ENCODE measurements at places on chromosomes 13 and 19.

DNA sequence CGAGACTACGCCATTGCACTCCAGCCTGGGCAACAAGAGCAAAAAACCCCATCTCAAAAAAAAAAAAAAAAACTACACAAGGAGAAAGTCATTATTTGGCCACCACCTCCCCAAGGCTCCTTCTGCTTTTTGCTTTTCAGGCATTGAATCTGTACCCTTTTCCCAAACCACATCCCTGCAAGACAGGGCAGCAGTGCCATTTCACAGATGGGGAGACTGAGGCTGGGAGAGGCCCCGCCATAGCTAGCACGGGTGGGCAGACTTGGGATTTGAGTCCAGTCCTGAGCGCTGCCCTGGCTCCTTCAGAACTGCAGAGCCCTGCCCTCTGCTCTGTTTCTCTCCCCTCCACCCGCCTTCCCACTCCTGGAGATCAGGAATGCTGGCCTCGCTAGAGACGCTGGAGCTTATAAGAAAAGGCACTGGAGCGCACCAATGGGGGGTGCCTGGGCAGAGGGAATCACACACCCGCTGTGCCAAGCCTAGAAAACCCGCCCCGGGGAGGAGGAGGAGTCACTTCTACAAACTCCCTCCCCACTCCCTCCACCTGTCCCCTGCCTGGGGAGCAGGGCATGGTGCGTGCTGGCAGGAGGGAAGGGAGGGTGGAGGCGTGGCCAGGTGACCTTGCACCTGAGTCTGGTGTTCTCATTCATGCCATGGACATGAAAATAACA, 17.6 kb downstream of the TJP3 start:
- DNase-seq = no peak

DNA sequence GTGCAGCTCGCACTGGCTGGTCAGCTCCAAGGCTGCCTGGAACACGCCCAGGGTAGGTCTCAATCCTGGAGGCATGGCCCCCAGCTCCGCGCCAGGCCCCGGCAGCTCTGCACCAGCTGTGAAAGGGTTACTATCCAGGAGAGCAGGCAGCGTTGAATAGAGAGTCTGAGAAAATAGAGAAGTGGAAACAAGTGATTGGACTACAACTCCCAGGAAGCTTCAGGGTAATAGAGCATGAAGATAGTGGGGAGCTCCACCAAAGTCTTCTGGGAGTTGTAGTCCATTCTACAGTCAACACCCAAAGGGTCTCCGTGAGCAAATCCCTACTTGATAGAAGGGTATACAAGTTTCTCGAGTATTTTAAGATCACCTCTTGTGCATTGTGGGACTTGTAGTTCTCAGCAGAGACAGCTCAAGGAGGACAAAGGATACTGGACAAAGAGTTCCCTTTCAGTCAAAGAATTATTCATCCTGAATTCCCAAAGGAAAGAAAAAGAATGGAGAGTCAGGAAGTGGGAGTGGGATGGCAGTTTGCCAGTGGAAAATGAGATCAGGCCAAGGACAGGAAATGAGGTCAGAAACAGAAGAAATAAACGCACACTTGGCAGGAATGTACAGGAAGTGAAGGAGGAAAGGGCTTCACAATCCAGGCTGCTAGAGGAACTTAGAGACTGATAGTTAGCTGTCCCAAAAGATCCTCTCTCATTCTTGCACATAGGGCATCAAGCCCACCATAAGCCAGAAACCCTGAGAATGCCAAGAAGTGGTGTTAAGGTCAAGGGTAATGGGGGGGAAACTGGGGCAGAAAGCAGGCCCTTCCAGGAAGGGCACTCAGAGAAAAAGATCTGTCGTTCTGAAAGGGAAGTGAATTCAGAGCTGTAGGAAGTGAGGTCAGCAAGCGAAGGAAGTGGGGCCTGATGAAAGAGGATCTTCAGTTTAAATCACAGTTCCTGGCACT, 5.5 kb upstream of the MAMSTR start:
- DNase-seq = no peak

GRCh38 chr13:29279356-29280254, 315.9 kb downstream of the SLC7A1 start:
- no peak for DNase-seq

- DNase-seq = no peak
Measured at GRCh38 chr19:5985098-5985783, 7.3 kb upstream of the RANBP3 start.

DNA sequence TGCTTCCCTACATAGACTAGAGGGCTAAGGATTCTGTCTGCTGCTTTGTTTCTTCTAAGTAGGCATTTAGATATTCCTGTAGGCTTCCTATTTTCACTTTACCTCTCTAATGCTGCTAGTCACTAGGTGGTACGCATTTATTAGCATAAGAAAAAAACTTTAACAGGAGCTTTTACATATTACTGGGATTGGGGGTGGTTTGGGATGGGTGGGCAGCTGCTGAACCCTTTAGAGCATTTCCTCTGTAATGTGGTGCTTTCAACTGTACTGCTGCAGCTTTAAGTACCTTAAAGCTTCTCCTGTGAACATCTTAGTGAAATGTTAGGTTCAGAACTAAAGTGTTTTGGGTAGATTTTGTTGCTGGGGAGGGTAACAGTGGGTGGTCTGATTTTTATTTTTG, 92.6 kb downstream of the ZNF486 start:
- DNase-seq = no peak

DNA sequence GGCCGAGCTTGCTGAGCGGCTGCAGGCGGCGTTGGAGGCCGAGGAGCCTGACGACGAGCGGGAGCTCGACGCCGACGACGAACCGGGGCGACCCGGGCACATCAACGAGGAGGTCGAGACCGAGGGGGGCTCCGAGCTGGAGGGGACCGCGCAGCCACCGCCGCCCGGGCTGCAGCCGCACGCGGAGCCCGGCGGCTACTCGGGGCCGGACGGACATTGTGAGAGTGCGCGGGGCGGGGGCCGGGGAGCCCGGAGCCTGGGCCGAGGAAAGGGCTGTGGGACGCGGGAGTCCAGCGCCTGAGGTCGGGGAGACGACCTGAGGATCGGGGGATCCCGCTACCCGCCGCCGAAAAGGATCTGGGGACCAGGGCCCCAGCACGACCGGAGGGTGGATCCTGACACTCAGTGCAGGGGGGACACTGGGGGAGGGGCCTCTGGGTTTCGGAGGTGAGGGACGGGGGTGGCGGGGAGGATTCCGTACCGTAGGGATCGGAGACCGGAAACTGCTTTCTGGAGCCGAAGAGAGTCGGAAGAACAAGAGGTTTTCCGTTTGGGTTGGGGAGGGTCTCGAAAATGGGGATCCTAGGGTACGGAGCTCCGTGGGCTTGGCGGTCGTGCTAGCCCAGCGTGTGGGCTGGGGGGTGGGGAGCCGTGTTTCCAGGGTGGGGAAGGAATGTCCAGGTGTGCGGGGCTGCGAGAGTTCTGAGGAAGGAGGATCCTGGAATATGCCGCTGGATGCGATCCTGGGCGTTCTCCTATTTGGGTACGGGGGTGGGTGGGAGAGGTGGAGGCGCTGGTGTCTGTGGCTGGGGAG, 616 bp downstream of the HNRNPUL1 start:
- DNase-seq = peak; percentile 38

DNA sequence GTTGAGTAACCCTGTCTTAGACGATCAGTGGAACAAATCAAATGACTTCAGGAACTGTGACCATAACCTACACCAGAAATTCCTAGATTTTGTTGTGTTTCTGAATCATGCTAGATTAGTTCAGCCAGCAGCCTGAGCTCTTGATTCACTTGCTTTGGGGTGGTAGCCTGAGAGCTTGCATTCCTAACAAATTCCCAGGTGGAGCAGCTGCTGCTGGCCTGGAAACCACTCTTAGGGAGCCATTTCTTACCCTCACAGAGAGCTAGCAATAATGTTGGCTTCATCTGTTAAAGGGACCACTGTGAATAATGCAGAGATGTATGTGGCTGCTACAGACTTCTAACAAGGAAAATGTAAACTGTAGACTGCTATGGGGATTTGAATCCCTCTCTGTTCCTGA, 388.1 kb upstream of the PRR20A start:
- DNase-seq = no peak

- no peak for DNase-seq
Measured at GRCh38 chr13:111411919-111412650, 91.6 kb downstream of the TEX29 start.

DNA sequence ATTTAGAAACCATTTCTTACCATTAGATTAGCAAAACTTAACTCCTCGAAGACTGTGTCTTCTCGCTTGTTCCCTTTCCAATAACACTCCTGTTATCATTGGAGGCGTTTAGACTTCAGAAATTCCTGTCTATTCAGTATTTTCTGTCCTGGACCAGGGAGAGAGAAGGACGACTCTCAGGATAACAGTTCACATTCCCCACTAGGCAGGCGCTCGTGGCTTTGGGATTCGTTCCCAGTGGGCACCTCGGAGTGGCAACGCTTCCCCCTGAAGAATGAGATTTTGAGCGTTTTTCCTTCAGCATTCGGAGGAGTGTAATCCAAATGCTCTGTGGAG, 429 bp upstream of the ZNF225 start:
- no peak for DNase-seq

DNA sequence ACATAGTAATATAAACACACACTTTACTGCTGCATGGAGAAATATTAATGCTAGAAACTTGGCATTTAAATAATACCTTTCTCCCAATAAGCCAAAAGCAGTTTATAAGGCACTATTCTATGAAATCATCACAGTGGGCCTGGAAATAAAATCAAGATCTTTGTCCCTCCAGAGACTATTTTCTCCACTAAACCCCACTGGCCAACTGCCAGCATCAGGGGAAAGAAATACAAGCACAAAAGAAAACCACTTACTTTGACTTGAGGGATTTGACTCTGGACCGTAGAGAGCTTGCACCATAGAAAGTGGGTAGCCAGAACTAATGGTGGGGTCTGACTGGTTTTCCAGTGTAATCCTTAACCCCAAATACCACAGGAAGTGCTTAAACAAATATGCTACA, 71.9 kb downstream of the DCLK1 start:
- no peak for DNase-seq

- DNase-seq = no peak
Measured at GRCh38 chr13:44698066-44698465, 121.9 kb upstream of the TSC22D1 start.

DNA sequence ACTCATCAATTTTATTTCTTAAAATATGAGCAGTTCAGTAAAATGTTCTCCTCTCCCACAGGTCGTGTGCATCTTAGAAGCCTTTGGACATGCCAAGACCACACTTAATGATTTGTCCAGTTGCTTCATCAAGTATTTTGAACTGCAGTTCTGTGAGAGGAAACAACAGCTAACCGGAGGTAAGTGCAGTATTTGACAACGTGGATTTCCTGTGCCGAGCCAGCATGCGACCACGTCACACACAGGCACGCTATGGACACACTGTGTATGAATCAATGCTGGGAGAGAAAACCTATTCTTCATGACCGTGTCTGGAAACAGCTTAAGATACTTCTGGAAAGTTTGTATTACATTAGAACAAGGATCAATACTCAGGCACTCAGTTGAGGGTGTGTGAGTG, 268.5 kb downstream of the MYO16 start:
- no peak for DNase-seq

DNA sequence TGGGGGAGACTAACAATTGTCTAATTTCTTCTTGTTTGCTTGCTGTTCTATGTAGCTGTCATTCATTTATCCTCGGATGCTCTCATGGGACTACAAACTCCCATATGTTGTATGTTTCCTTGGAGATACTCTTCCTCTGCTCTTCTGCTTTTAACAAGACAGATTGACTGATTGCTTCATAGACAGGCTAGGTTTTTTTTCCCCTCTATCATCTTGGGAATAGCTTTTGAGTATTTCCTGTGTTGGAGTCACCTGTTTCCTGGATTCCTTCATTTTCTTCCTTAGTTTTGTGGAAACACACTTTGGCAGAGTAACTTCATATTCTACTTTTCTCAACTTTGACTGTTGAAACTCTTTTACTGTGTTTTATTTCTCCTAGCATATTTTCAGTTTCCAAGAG, 27.6 kb downstream of the EDNRB start:
- DNase-seq = no peak

DNA sequence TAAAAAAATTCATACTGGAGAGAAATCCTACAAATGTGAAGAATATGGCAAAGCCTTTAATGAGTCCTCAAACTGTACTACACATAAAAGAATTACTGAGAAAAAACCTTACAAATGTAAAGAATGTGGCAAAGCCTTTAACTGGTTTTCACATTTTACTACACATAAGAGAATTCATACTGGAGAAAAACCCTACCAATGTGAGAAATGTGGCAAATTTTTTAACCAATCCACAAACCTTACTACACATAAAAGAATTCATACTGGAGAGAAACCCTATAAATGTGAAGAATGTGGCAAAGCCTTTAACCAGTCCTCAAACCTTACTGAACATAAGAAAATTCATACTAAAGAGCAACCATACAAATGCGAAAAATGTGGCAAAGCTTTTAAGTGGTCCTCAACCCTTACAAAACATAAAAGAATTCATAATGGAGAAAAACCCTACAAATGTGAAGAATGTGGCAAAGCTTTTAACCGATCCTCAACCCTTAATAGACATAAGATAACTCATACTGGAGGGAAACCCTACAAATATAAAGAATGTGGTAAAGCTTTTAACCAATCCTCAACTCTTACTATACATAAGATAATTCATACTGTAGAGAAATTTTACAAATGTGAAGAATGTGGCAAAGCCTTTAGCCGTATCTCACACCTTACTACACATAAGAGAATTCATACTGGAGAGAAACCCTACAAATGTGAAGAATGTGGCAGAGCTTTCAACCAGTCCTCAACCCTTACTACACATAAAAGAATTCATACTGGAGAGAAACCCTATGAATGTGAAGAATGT, 29.0 kb downstream of the ZNF730 start:
- DNase-seq = no peak

DNA sequence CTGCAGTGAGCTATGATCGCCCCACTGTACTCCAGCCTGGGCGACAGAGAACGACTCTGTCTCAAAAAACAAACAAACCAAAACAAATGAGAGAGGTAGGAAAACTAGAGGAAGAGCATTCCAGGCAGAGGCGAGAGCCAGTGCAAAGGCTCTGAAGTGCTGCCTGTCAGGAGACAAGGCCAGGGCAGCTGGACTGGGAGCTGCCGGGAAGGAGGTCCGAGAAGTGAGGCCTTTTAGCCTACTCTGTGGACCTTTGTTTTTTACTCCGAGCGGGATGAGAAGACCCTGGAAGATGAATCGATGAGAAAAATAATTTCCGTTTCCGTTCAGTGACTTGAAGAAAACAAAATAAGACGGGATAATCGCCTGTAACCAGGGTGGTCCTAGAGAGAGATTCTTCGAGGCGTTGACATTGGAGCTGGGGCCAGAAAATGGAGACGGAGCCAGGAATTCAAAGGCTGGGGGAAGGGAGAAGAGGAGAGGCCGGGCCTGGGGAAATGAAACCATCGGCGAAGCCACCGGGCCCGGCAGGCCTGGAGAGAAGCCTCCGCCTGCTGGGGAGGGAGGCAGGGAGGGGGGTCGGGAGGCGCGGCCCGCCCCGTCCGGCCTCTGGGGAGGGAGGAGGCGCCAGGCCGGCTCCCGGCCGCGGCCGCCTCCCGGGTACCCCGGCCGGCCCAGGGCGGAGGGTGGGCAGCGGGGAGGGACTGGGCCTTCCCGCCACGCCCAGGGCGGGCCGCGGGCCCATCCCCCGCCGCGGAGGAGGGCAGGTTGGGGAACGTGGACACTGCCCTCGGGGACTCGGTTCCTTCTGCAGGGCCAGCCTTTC, 7.8 kb upstream of the SERTAD1 start:
- no peak for DNase-seq

Measured in stimulated activated CD8-positive, alpha-beta memory T cell treated with anti-CD3 and anti-CD28 coated beads, Interleukin-7, amount 100 ng/mL, for 48 hours (primary cell).